ENCODE measurements at places on chromosomes 3 and 15.

- DNase-seq: no peak
Observed at GRCh38 chr3:141011997-141012262, 39.2 kb upstream of the SPSB4 start.

- DNase-seq: no peak
Observed at GRCh38 chr15:41566121-41566885, 7.3 kb downstream of the TYRO3 start.

DNA sequence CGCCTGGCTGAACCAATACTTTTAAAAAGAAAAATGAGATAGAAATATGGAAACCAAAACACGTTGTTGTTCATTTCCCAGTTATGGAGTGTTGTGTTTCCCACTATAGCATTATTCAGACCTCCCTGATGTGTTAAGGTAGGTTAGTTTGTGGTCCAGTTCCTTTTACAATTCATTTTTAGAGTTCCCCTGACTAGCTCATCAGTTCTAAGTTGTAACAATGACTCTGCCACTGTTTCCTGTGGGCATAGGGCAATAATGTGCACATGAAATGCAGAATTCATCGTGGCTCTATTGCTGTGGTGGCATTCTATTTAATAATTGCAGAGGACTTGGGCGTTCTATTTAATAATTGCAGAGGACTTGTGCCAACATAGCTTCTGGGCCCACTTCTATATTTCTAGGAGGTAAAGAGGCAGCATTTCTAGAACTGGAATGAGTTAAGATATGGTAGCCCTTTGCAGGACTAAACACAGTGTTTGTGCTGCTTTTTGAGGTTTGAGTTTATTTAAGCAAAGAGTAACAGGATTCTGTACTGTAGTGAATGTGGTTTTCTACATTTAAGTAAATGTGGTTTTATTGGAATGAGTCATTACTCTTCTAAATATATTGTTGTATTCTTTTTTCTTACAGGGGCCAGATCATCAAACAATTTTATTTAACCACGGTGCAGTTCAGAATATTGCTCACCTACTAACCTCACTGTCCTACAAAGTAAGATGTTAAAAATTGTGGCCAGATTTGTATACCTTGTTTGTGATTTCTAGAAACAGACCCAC lies 47.5 kb downstream of the ARMC8 start:
- no peak for DNase-seq

DNA sequence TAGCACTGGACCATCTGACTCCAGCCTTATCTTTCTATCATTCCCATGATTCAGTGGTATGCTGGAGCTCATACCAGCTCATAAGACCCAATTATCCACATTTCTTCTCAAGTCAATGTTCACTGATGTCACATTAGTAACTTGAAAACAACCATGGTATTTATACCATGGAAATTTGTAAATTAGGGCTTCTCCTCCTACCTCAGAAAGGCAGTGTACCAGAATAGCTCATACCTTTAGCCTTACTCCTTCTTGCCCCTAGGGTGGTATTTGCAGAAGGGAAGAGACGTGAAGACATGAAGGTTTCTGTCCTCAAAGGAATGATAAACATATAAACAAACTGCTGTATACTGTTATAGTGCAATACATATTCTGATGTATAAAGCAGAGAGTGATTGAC lies 114.2 kb downstream of the NEK11 start:
- DNase-seq: no peak

DNA sequence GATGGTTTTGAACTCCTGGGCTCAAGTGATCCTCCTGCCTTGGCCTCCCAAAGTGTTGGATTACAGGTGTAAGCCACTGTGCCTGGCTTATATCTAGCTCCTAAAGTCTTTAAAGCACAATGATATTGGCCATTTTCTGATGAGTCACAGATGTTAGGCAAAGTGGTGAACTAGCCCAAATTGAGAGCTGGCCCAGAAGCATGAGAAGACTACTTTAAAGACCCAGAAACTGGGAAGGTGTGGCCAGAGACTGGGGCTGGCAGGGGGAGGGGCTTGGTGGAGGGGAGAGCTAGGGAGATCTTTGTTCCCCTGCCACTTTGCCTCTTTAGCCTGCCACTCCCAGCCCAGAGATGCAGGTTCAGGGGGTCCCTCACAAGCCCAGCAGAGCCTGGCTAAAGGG lies 21.6 kb downstream of the CHRNA3 start:
- DNase-seq: no peak

DNA sequence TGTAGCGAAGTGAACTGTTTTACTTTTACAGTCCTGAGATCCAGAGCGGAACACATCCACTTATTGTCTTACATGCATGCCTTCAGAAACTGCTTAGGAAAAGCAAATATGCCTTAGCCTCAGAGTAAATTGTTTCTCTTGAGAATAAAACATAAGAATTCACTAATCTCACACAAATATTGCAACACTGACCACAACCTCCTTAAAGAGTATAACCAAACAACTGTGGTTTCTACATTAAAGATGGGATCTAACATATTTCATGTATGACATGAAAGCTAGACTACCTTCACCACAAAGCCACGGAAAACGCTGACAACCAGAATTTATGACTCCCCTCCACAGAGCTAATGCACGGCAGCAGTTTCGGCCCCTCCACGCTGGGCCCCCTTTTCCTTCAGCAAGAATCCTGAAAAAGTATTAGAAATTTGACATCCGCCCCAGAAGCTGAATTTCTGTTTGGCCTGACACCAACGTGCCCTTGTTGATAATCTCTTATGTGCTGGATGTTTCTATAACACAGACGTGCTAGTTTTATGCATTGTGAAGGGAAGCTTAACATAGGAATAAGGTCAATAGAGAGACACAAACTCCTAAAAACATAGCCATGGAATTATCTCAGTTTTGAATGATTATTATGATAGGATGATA lies 84.6 kb downstream of the GREM1 start:
- no peak for DNase-seq

- DNase-seq: no peak
Observed at GRCh38 chr3:120636795-120637401, 40.8 kb downstream of the NDUFB4 start.

DNA sequence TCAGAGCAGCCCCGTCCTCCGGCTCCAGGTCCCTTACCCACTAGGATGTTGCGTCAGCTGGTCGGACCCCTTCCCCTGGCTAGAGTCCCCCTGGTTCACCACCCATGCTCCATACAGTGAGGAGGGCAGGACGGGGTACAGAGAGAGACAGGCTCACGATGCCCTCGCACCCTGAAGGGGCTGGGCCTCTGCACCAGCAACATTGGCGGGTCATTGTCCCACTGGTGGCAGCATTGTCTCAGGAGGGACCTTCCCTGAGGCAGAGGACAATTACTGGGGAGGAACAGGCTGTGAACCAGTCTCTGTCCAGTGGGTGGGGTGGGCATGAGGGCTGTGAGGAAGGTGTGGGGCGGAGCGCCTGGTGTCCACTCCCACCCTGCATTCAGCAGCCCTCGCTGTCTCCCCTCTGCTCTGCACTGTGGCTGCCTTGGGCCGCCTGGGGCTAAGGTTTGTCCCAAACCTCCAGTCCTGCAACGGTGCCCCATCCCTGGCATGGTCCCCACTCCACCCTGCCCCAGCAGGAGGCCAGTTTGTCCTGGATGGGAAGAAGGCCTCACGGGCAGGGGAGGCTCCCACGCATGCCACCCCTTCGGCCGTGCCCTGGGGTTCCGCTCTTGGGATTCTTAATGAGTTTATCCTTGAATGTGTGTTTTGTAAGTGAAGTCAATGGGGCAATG lies 48.0 kb upstream of the KLF13 start:
- DNase-seq: no peak

- DNase-seq: no peak
Observed at GRCh38 chr15:95825671-95826411, 504.7 kb upstream of the NR2F2 start.

- DNase-seq: no peak
Observed at GRCh38 chr15:78739996-78740903, 71.0 kb downstream of the ADAMTS7 start.

DNA sequence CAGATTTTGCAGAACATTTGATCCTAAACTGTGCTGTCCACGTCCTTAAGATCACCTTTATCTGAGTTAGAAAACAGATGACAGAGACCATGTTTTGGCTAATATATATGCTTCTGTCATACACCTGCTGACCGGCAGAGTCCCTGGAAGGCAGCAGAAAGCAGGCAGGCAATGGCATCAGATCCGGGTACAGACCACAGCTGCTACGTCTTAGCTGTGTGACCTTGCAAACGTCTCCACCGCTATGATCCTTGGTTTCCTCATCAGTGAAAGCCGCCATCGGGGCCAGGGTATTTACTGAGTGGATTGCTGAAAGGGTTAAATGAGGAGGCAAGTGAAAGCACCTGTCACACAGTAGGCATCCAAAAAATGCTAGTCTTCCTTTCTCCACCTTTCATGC lies 72.1 kb downstream of the ABTB1 start:
- DNase-seq: no peak

- DNase-seq: no peak
Observed at GRCh38 chr15:74307827-74308811, 59.3 kb downstream of the CYP11A1 start.

- peak; percentile 70 for DNase-seq
Observed at GRCh38 chr3:49358217-49358883, at the start of gene GPX1. Gene GPX1 (minus strand): TSS chr3:49358353. CDS start chr3:49358278, 75 bp downstream.

DNA sequence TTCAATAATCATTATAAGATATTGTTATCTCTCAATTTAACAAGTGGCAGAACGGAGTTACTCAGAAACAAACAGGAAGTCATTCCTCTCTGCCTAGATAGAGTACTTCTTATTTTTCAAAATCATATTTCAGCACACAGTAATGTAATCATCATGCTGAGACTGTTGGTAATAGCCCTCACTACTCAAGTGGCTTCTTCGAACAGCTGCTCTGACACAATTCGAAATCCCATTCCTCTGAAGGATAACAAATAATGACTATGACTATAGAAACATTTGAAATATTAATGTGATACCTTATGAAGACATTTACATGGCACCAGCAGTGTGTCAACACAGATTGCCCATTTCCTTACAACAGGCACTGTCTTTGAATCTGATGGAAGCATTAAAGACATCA lies 1249.8 kb downstream of the NSUN3 start:
- DNase-seq: no peak

DNA sequence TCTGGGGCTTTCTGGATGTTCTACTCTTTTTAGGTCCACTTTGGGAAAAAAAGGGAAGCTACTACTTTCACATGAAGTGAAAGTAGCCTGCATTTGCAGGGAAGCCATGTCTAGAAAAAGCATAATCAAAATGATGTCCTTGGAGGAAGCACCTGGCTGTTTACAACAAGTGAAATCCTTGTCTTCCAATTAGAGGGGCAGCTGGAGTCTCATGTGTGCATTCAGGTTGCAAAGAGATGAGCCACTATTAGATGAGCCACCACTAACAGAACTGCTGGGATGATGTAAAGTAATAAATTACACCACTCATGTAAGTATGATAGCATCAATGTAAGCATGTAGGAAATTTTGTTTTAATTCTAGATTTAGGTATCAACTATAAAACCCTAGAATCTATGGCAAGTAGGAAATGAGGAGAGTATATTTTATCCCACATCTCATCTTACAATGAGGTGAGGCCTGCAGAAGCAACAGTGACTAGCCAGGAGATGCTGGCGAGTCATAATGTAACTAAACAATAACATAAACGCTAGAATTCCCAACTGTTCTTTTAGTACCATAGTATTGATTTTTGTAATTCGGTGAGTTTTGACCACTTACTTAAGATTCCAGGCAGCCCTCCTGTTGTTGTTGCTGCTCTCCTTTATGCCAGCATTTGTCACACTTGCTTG lies 75.9 kb downstream of the TMEM108 start:
- no peak for DNase-seq

- no peak for DNase-seq
Observed at GRCh38 chr3:100932491-100932890, 60.7 kb downstream of the ABI3BP start.

GRCh38 chr3:46576386-46576785 lies 10.3 kb upstream of the LRRC2 start:
- DNase-seq: no peak

DNA sequence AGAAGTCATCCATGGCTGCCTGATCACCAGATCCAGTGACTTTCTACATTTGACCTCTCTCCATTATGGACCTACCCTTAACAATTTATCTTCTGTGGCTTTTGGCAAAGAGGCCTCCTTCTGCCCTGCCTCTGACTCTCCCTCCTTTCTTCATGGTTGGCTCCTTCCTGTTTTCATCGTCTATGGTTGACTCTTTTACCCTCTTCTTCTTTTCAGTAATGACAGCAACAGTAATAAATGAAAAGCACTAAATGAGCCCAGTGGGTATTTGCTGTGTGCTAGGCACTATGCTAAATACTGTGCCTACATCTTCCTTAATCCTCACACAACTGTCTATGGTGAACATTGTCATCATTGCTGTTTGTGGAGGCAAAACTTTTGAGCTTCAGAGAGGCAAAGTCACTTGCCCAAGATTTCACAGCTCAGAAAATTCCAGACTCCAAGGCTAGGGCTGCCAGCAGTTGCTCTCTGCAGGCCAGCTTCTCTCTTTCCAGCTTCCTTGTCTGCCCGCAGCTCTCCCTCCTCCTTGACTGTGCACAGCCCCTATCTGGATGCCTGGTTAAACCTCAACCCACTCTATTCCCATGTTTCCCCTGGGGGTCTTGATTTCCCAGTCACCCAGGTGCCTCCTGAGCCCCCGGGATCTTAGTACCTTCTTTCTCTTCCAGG lies 24.6 kb downstream of the ITPR1 start:
- DNase-seq: no peak

GRCh38 chr3:192063570-192063969 lies 602.6 kb downstream of the PYDC2 start:
- no peak for DNase-seq

DNA sequence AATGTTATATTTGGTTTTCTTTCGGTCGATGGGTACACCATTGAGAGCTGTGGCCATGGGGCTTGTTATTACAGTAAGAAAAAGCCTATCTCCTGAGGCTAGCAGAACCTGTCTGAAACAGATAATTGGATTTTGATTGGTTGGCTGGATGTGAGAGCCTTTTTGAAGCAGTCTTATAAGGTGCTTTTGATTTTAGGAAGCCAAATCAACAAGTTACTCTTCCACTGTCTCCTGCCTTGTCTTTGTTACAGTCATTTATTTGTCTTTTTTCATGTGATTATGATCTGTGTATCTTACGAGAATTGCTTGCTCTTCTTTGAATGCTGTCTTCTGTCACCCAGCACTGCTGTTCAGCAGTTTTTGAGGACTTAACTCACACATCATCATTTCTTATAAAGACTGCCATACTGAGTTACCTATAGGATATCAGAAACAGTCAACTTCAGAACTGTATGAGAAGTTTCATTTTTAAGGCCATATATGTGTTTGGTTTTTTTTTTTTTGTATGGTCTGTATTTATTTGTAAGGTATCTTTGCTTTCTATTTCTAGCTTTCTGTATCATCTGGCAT lies 51.1 kb downstream of the MEF2A start:
- DNase-seq: no peak

GRCh38 chr3:83033133-83033532 lies 1271.7 kb upstream of the GBE1 start:
- DNase-seq: no peak

- DNase-seq: no peak
Observed at GRCh38 chr3:120894316-120895057, 13.5 kb upstream of the STXBP5L start.
